M059J (cell line): ENCODE measurements at places on chromosomes 7 and 10. TPM values are rescaled to one million over a fixed set of nuclear protein-coding genes. Genes with fewer than 3 reads are reported as not detected.

DNA sequence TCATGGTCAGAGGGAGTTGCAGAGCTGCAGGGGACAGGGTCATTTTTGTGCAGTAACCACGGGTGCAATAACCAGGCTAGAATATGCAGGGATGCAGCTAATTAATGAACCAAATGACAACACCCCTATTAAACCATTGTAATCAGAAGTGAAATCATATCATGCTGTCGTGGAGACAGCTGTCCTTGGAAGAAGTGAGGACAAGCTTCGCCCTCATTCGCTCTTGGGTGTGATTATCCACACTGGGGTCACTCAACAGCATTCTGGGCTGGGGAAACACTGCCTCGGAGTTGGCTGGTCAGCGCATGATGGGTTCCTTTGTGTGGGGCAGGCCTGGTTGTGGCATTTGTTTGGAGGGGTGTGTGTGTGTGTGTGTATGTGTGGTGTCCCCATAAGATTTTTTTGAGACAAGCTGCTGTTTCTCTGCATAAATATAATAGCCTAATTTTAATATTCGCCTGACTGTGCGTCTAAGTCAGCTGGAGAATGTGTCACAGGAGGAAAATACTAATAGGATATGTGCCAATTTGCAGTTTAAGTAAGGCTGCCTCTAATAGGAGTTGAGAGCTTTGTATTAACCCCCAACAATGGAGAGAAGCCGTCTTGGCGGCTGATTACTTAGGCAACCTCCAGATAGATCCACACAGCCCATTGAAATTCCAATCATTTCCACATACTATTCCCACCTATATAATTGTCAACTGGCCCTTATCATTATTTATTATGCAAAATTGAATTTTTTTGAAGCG, 149.4 kb downstream of the DNAJB6 start:
- no peak for DNase-seq

- no peak for DNase-seq
Measured at GRCh38 chr7:102849538-102849937, 63.3 kb upstream of the LRRC17 start.

GRCh38 chr10:126391192-126391885, 3.1 kb upstream of the ADAM12 start:
- DNase-seq: no peak

GRCh38 chr7:82598958-82599357, 155.4 kb upstream of the CACNA2D1 start:
- DNase-seq: peak; percentile 40

- DNase-seq: no peak
Measured at GRCh38 chr10:131645756-131646155, 255.1 kb upstream of the PPP2R2D start.

DNA sequence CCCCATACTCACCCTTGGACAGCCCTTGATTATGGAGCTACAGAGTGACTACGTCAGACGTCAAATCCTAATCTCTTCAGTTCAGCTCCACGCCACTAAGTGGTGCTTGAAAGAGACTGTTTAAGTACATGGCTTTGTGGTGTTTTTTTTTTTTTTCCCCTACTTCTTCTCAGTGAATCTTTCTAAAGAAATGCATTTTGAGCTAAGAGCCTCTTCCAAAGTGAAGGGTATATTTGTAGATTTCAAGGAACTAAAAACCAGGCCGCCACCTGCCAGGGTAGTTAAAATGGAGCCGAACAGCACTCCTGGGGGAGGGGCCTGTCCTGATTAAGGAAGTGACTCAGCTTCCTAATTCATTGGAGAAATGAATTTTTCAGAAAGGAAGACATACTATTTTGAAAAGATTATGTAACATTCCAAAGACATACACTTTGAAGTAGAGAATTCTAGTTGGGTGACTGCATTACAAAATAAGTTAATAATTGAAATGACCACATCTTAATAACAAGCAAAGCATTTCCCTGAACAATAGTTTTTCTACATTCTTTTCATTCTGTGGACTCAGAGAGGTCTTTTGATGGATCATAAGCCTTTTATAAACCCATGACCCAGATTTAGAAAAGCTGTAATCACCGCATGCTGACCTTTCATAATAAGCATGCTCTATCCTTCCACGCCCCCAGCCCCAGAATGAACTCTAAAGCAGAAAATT, 20.6 kb upstream of the VPS41 start:
- no peak for DNase-seq

DNA sequence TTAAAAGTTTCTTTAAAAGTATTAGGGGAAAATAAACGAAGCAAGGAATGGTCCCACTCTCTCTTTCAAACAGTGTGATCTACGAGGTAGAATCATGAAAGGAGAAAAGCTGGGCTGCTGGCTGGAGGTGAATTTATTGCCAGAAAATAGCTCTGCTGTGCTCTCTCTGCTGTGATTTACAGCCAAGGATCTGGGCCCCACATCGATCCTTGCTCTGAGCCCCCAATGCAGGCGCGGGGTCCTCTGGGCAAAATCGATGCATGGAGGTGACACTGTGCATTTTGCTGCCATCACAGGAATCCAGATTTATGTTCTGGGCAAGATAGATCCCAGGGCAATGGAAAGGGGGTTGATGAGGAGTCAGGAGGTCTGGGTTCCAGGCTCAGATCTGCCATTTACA, 91.0 kb upstream of the GPR26 start:
- no peak for DNase-seq

GRCh38 chr7:96361116-96361857, 39.4 kb upstream of the SLC25A13 start:
- peak; percentile 27 for DNase-seq

DNA sequence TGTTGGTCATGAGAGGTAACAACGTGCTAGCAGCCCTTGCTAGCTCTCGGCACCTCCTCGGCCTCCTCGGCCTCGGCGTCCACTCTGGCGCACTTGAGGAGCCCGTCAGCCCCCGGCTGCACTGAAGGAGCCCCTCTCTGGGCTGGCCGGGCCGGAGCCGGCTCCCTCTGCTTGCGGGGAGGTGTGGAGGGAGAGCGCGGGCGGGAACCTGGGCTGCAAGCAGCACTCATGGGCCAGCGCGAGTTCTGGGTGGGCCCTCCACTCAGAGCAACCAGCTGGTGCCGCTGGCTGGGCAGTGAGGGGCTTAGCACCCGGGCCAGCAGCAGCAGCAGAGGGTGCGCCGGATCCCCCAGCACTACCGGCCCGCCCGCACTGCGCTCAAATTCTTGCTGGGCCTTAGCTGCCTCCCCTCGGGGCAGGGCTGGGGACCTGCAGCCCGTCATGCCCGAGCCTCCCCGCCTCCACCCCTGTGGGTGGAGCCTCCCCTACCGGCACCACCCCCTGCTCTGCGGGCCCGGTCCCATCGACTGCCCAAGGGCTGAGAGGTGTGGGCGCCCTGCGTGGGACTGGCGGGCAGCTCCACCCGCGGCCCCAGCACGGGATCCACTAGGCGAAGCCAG, 96.1 kb downstream of the PAXIP1 start:
- no peak for DNase-seq

GRCh38 chr7:57403601-57404342, 46.2 kb upstream of the ZNF716 start:
- DNase-seq: no peak

DNA sequence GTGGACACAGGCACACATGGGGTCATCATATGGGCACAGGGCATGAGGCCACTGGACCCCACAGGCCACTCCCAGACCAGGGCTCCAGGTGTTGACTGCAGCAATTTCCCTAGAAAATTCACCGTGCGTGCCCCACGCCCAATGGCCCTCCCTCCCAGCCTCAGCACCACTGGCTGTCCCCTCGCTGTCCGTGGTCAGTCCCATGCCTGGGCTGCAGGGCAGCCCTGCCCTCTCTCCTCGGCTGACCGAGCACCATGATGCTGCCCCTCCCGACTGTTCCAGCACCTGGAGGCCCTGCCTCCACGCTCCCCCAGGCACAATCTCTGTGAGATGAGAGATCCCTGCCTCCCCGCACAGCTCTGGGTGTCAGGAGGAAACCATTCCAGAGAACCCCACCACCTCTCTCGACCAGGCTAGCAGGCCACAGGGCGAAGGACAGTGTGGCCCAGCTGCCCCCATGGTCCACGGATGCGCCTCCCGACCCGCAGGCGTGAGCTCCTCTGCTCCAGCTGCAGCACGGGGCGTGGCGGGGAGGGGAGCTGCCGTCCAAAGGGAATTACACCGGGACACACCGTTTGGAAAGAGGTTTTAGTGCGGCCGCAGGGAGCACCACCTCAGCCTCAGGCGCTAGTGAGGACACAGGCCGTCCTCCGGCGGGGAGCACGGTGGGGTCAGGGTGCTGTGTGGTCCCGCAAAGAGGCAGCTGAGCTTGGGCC, 12.6 kb downstream of the NUDT1 start:
- no peak for DNase-seq

- peak; percentile 5 for DNase-seq
Measured at GRCh38 chr7:91465595-91466061, 201.4 kb downstream of the FZD1 start.

GRCh38 chr7:159153511-159153910, 8.8 kb upstream of the VIPR2 start:
- no peak for DNase-seq

- no peak for DNase-seq
Measured at GRCh38 chr7:45162943-45163691, 5.5 kb downstream of the RAMP3 start.

GRCh38 chr10:68900427-68901104, 549 bp upstream of the DDX50 start:
- peak; percentile 61 for DNase-seq

DNA sequence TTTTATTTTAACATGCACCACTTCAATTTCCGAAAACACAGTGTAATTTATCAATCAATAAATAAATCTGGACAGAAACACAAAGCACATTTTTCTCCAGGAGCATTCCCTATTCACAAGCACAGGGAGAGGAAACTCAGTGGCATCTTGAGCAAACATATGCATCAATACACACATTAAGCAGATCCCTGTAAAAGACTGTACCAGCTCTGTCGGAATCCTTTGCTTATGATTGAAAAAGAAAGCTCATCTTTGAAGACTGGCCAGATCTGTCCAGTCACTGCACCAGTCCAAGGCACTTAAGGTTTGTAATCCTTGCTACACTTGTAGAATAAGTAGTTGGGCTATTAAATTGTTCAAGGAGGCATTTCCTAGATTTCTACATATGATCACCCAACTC, 343.9 kb downstream of the BMPER start:
- DNase-seq: no peak

GRCh38 chr7:121831351-121831750, 41.6 kb upstream of the PTPRZ1 start:
- DNase-seq: no peak

DNA sequence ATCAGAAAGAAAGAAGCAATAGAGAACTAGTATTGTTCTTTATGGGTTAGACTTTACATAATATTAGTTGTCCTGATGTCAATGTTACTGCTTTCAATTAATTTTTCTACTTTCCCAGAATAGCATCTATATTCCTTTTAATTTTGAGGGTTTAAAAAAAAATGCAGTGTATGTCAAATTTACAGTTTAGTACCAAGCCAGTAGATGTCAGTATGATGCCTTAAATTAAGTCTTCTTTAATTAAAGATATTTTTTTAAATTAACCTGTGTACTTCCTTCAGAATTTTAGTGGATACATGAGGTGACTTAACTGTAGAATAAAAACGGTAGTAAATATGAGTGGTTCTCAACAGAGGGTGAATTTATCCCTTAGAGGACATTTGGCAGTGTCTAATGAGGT, 35.2 kb upstream of the STOX1 start:
- peak; percentile 11 for DNase-seq

DNA sequence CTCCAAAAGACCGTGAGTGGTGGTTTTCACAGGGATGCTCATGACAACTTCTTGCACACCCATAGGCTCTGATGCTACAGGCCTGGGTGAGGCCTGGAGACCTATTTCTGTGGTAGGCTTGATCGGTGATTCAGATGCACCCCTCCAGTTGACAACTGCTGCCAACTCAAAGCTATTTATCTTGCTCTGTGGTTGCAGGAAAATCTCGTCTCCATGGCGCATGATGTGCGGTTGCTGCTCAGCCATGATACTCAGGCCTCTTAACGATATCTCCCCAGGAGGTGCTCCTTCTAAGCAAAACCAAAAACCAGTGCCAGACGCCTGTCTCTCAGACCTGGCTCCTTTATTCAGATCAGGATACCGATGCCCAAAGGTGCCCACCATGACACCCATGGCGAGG, 31.4 kb downstream of the C10orf90 start:
- peak; percentile 68 for DNase-seq

DNA sequence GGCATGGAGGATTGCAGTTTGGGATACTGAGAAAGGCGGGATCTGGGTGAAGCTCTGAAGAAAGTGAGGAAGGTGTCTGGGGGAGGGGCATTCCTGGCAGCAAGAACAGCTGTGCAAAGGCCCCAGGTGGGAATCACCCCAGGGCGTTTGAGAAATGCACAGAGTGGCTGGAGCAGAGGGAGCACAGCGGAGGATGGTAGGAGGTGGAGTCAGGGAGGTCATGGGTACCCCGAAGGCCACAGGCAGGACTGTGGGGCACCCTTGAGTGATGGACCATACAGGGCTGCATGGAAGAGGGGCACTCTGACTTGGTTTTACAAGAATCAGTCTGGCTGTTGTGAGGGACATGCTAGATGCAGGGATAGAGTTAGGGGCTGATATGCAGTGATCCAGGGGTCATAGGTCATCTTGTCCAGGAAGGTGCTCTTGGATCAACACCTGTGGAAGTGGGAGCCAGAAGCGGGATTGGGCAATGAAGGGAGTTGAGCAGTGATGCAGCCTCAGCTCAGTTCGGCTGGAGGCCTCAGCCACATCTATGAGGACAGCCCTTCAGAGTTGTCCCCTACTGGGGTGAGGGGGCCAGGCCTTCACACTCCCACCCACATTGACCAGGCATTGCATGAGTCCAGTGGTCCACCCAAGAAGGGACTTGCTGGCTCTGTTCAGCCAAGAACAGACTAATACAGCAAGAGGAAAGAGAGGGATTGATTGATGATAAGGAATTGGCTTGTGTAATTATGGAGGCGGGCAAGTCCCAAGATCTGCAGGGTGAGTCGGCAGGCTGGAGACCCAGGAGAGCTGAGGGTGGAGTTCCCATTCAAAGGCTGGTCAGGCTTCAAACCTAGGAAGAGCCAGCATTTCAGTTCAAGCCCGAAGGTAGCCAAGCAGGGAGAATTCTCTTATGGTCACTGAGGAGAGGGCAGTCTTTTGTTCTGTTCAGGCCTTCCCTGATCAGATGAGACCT, 48.7 kb downstream of the TSPAN15 start:
- DNase-seq: no peak

DNA sequence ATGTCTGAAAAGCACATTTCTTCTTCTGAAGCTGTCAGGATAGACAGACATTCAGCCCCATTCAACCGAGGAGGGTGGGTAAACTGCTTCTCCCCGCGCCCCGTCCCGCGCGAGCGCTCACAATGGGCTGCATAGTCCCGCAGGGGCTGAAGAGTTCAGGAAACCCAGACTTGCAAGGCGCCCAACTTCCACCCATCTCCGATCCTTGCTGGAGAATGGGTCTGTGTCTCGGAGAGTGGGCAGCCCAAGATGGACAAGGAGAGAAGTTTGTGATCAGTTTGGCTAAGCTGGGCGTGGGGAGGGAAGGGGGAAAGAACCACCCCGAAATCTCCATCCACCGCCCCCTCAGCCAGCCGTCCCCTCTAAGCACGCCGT, 686 bp downstream of the AASS start:
- DNase-seq: no peak

GRCh38 chr7:80244206-80244916, 109.7 kb downstream of the GNAI1 start:
- DNase-seq: no peak

GRCh38 chr7:93188870-93189634, 37.2 kb downstream of the HEPACAM2 start:
- DNase-seq: no peak

Gene ASB10
- not detected in 2 replicates for total RNA-seq

Gene NRAP
- total RNA-seq: not detected in 2 replicates

Gene H2BK1
- not detected in 2 replicates for total RNA-seq

Gene GHRHR
- total RNA-seq: not detected in 2 replicates

Gene GPR141
- total RNA-seq: not detected in 2 replicates

Gene PTPN20
- total RNA-seq: not detected in 2 replicates

Gene GPRIN2
- total RNA-seq: 0.10 and 1.6 TPM in 2 replicates

Gene AGMO
- not detected in 2 replicates for total RNA-seq

Gene TMEM229A
- total RNA-seq: not detected in 2 replicates

Gene LBX1
- not detected in 2 replicates for total RNA-seq

Gene SPDYE1
- total RNA-seq: not detected in 2 replicates
